ENCODE measurements at places on chromosomes 3 and 15.

GRCh38 chr15:29346998-29347397, 77.4 kb upstream of the NSMCE3 start:
- no peak for DNase-seq

DNA sequence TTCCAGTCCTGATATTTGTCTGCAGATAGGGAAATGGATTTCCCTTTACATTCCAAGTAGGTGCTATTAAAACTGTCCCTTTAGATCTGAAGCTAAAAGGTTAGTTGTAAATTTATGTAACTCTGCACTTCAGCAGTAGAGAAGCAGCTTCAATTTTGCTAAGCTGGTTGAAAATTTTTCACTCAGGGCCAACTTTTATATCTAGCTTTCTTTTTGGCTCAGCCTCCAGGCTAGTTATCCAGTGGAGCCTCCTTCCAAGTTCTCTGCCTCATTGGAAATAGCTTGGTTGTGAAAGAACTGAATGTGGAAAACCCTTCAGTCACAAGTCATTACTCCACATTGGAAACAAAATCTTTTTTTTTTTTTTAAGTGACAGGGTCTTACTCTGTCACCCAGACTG, 8.2 kb upstream of the ZNF660 start:
- no peak for DNase-seq

- DNase-seq, result no peak
These were observed 50.0 kb upstream of the ARHGEF26 start for GRCh38 chr3:154071146-154071545.

DNA sequence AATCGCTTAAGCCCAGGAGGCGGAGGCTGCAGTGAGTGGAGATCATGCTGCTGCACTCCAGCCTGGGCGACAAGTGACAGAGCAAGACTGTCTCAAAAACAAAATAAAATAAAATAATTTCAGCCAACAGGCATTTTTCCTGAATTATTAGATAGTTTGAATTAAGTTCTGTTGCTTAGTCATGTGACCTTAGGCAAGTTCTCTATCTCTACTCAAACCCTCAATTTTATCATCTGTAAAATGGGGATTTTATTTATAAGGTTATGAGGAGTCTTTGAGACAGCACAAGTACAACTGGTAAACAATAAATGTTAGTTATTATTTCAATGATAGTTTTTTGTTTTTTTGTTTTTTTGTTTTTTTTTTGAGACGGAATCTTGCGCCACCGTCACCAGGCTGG, 13.0 kb downstream of the SQOR start:
- no peak for DNase-seq

GRCh38 chr3:55017876-55018275, 90.0 kb upstream of the LRTM1 start:
- no peak for DNase-seq

DNA sequence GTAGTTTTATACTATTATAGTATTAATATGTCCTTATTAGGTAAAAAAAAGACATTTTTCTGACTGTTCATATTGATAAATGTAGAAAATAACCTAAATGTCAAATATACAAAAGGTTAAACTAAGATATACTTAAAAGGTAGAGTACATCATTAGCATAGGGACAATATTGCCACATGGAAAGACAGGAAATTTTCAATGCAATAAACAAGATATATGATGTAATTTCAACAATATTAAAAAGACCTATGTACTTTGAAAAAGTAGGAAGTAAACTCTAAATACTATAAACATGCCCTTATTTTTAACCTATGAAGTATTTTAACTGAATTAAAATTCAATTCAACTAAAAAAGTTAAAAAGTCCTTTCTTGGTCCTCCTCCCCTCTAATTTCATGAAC, 1.9 kb downstream of the SPG11 start:
- DNase-seq, result no peak

DNA sequence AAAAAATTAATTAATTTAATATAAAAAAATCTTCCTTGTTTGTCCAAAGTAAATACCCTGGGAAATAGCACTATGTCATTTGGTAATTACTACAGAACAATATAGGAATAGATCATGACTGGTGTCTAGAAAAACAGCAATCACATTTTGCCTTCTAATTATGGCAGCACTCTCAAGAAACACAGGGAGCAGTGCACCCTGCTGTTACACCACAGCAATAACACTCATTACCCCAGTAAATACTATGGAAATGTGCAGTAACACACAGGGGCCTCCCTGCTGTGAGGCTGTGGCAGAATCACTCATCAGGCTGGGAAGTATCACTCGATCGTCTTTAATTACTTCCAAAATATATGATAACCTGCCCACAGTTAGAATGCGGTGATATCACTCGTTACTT, 646.0 kb downstream of the TUSC7 start:
- peak; percentile 74 for DNase-seq

- peak; percentile 31 for DNase-seq
These were observed 34.1 kb upstream of the KLHL25 start for GRCh38 chr15:85828874-85829273.

- no peak for DNase-seq
These were observed 50.0 kb downstream of the SEMA3G start for GRCh38 chr3:52394751-52395502.

DNA sequence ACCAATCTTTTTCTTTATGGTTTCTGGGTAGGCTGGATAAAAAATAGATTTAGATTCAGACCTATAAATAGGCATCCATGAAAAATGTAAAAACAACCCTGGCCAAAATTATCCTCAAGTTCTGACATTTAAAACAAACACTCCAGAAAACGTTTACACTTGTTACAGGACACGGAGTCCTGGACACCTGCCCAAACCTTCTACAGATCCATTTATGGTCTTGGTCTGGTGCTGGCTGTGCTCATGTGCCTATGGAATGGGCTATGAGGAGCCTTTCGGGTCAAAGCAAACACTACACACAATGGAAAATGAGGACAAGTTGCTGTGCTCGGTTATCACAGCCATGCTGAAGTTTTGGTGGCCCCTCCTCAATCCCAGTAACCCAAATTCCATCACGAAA, 108.1 kb downstream of the PDZRN3 start:
- DNase-seq, result no peak

GRCh38 chr3:120604784-120605183, 8.6 kb downstream of the NDUFB4 start:
- no peak for DNase-seq

GRCh38 chr3:129665024-129665768, 58.7 kb upstream of the PLXND1 start:
- DNase-seq, result no peak

- no peak for DNase-seq
These were observed 19.6 kb downstream of the VGLL4 start for GRCh38 chr3:11624161-11624560.

DNA sequence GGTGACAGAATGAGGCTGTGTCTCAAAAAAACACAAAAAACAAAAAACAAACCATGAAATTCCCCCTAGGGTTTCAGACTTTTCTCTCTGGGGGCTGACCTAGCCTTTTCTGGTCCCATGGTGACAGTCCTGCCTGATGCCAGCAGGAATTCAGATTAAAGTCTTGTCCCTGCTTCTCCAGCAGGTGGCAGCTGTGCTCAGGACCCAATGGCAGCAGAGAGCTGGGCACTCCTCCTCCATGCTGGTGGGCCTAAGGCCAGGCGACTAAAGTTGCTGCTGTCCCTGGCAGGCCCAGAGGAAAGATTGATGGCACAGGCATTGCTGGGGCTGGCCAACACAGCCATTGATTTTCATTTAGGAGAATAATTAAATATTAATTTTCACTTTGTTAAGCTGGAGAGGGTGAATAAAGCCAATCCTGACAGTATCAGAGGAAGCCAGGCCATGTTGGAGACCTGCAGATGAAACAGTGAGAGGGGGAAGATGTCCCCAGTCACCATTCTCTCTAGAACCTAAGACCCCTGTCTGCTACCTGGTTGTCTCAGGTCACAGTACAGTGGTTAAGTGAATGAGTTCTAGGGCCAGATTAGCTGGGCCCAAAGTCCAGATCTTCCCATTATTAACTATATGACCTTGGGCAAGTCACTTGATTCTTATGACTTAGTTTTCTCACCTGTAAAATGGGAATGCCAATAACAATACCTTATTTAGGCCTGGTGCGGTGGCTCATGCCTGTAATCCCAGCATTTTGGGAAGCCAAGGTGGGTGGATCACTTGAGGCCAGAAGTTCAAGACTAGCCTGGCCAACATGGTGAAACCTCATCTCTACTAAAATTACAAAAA, 7.1 kb downstream of the CELF6 start:
- peak; percentile 62 for DNase-seq

DNA sequence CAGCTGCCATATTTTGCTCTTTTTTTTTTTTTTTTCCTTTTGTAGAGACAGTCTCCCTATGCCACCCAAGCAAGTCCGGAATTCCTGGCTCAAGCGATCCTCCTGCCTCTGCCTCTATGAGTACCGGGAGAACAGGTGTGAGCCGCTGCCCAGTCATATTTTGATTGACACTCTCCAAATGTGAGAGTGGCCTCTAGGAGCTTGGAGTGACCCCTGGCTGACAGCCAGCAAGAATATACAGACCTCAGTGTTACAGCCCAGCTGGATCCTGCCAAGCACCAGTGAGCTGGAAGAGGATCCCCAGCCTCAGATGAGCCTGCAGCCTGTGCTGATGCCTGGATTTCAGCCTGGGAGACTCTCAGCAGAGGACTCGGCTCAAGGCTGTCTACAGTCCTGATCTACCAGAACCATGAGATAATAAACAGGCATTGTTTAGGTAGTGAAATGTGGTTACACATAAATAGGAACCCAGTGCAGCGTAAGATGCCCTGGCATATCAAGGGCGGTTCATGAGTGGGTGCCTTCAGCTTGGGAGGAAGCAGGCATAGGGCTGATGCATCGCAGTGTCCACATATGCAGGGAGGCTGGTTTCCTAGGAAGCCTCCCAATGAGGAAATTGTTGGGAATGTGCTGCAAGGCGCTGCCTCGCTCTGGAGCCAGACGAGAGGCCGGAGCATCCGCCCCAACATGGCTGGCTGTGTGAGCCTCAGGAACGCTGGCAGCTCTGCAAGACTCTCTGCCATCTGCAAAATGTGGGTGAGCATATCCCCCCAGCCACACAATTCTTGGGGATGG, 38.9 kb upstream of the ATP10A start:
- no peak for DNase-seq

DNA sequence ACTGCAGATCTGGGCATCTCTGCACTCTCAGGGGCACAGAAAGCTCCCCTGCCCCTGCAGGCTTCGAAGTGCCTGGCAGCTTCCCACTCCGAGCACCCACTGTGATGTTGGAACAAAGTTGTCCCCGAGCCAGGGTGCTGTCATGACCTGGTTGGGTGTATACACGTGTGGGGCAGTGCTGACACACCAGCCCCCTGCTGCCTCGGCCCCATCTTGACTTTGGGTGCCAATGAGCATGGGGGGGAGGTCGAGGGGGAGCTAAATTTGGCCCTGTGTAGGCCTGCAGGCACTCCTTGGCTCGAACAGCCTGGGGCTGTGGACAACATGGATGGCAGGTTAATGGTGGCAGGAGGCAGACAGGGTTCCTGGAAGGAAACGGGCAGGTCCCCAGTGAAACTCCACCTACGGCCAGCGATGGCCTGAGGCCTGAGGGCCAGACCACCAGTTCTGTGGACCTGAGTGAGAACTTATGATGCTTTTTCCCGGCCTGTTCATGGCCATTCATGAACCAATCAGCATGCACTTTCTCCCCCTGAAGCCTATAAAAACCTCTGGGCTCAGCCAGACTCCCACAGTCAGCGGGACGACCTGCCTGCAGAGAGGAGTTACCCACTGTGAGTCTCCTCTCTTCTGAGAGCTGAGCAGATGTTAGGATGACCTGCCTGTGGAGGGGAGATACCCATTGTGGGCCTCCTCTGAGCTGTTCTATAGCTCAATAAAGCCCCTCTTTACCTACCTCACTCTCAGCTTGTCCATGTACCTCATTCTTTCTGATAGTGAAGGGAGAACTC, 1029.1 kb upstream of the GBE1 start:
- no peak for DNase-seq

DNA sequence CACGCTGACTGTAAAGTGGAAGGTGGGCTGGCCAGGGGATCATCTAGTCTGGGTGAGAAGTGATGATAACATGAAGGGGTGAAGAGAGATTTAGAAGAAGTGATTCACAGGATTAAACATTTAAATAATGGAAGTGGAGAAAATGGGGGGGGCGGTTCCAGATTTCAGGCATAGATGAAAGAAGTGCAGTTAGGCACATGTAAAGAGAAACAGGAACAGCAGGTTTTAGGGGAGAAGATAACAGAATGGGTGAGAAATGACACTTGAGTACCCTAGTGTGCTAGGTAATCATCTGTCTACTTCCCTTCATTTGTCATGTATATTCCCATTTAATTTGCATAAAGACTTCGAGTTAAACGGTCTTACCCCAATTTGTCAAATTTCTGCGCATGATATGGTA, 15.3 kb downstream of the B3GNT5 start:
- no peak for DNase-seq

DNA sequence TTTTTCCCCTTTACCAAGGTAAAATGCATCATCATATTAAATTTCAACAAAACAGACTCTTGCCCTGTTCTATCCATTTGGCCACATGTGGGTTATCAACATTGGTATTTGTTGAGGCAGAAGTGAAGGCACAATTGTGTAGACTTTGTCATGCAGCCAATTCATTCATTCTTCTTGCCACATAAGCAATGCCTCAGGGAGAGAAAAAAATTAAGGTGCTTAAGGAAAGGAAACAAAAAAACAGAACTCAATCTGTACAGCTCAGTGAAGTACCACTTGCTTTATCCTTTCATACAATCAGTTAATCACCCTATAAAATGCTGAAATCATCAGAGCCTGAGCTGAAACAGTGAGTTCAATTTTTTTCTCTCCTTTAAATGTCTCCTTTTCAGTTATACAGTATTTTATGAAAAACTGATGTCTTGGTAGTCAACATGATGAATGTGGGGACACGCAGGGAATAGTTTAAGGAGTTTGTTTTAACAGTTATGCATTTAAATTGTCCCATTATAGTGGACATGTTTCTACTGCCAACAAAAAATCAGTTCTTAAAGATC, 588.9 kb downstream of the MFSD1 start:
- peak; percentile 10 for DNase-seq

GRCh38 chr3:35929158-35929557, 289.8 kb downstream of the ARPP21 start:
- no peak for DNase-seq

GRCh38 chr3:74329096-74329495, 285.4 kb downstream of the CNTN3 start:
- DNase-seq, result no peak

- DNase-seq, result peak; percentile 76
These were observed 656 bp downstream of the CD47 start for GRCh38 chr3:108090049-108090700.

Measured in NCI-H69 (cell line).